ENCODE measurements at places on chromosomes 13 and 19. TPM values are rescaled to one million over a fixed set of nuclear protein-coding genes. Genes with fewer than 3 reads are reported as not detected.

The GPC5 gene
- total RNA-seq: not detected

DNA sequence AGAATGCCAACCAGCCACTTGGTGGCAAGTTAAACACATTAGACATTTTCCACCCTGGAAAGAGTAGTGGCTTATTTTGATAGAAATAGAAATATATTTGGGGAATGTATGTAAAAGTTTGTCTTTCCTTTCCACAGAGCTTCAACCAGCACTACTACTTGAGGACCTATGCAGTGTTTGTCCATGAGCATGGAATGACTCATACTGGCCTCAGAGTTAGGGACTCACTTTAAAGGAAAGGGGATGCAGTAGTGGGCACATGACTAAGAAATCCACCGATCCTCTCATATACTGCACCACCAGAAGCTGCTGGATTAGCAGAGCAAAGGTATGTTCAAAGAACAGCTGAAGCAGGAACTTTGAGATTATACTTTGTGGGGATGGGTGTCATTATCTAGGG is 62.6 kb downstream of the LACC1 start:
- DNase-seq: peak; percentile 1

- no peak for DNase-seq
These were observed at the start of gene ATCAY for GRCh38 chr19:3880471-3881271. TSS of gene ATCAY (plus strand) at chr19:3880685. CDS start at chr19:3885768, 5,083 bp downstream.

The IGLON5 gene
- total RNA-seq: not detected

The UBE2L5 gene
- not detected for total RNA-seq

- DNase-seq: no peak
These were observed 1.9 kb upstream of the TMEM59L start for GRCh38 chr19:18610556-18611326.

The HS6ST3 gene
- total RNA-seq: not detected

- DNase-seq: no peak
These were observed 238.0 kb downstream of the PCDH9 start for GRCh38 chr13:66992183-66992582.

All from A172 (cell line).